Prostate gland (tissue), 2 donors: ENCODE measurements at places on chromosomes 4 and X. TPM values are rescaled to one million over a fixed set of nuclear protein-coding genes. Genes with fewer than 3 reads are reported as not detected.

MCF2 gene
- 27.9 TPM for total RNA-seq

RAB40A gene
- total RNA-seq, result 24.7 TPM

- no peaks in the 10 kb centered on the region for H3K4me1 ChIP-seq
- DNase-seq, result no peak
- H3K27me3 ChIP-seq, result no peaks in the 10 kb centered on the region
- no peaks in the 10 kb centered on the region for H3K36me3 ChIP-seq
- no peak overlapping the region for H3K4me3 ChIP-seq
These were observed 34.7 kb upstream of the PRKX start for GRCh38 chrX:3748052-3748559.

GAK gene
- total RNA-seq, result 181 TPM

SMR3B gene
- not detected for total RNA-seq

DNA sequence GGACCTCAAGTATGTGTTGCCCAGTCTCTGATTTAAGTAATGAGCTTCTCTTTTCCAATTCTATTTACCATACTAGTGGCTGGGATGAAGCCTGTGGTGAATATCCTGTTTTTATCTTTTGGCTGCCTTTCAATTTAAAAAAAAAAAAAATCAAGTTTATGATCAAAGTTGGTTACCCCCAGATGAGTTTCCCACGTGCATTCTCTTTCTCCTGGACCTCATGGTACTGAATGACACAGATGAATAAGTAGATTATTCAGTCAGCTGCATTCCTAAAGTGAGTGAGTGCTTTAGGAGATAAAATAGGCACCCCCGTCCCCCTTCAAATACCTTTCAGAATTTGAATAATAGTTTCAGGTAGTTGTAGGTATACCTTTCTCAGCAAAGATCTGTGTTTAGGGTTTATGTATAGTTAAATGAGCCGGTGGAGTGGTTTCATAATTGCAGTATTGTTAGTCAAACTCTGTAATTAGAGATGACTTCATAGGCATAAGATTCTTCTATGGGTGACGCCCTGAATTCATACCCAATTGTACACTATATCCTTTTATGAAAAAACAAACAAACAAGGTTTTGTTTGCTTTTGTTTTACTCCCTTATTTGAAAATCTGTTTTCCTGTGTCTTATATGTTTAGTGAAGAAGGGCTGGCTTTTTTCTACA, 41.9 kb downstream of the PLS3 start:
- no peak for DNase-seq
- H3K27ac ChIP-seq, result no peak overlapping the region
- H3K36me3 ChIP-seq, result no peaks in the 10 kb centered on the region
- H3K4me3 ChIP-seq, result no peak overlapping the region
- no peaks in the 10 kb centered on the region for H3K27me3 ChIP-seq
- no peaks in the 10 kb centered on the region for H3K4me1 ChIP-seq

GRCh38 chr4:2194496-2194895, 47.4 kb downstream of the HAUS3 start:
- no peak overlapping the region for H3K4me3 ChIP-seq
- DNase-seq, result no peak
- H3K4me1 ChIP-seq, result no peaks in the 10 kb centered on the region
- no peak overlapping the region for H3K27ac ChIP-seq
- H3K27me3 ChIP-seq, result no peaks in the 10 kb centered on the region
- no peaks in the 10 kb centered on the region for H3K36me3 ChIP-seq

- H3K4me1 ChIP-seq, result no peaks in the 10 kb centered on the region
- H3K27ac ChIP-seq, result no peak overlapping the region
- H3K36me3 ChIP-seq, result no peaks in the 10 kb centered on the region
These were observed 86.8 kb downstream of the FAM53A start for GRCh38 chr4:1597021-1597931.

JAKMIP1 gene
- 22.4 TPM for total RNA-seq
